ENCODE measurements at places on chromosomes 16 and 17.
A peak's percentile ranks its signal among the peaks of the same experiment; 100 is the strongest.

GRCh38 chr16:75589306-75589705, 23.1 kb downstream of the GABARAPL2 start:
- no peak for DNase-seq

DNA sequence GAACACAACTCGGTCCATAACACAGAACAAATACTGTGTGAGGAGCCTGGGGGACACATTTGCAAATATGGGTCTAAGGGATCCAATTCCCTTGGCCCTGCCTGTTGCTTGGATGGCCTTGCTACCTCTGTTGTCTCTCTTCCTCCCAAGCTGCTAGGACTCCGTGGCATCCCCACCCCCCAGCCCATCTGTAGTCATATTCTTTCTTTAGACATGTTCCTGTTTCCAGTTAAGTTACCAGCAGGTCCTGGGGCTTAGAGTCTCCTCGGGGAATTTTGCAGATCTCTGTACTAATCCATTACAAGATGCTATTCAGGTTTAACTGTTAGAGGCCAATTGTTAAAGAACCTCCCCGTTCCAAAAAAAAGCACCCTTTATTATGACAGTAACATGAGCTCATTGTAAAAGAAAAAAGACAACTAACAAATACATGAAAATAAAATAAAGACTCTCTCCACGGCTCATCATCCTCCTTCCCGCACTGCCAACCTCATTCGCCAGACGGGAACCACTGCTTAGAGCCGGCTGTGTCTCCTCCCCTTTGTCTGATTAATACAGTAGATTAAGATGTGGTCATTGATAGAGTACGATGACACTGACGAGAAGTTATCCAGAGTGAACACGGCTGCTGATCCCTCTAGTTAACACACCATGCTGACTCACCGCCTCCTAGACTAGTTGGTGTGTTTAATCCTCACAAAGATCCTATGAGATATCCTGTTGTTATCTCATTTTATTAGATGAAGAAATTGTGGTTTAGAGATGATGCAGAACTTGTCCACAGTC, 22.2 kb downstream of the HS3ST4 start:
- no peak for DNase-seq

DNA sequence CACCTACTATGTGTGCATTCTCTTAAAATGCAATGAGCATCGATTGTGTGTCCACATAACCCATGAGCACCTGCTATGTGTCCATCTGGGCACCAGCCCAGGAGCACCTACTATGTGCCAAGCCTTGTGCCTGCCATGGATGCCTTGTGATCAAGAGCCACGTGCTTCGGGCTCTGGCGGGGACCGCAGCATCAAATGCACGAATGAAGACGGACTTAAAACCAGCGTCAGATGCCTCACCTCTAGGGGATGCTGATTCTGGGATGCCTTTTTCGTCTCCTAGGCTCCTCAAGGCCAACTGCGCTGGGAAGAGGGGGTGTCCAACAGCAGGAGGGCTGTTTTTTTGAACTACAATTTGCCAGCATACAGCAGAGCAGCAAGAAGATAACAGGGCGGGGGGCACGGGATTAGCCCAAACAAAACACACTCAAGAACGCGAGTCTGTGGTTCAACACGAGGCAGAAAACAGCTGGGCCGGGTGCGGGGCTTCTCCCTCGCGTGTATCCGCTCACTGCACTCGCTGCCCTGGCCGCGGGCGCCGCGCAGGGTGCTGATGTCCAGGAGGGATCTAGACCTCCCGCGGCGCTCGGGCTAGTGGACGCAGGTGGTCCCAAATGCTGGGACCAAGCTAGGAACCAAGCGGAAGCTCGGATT, 1.2 kb upstream of the GLIS2 start:
- peak; percentile 66 for DNase-seq

DNA sequence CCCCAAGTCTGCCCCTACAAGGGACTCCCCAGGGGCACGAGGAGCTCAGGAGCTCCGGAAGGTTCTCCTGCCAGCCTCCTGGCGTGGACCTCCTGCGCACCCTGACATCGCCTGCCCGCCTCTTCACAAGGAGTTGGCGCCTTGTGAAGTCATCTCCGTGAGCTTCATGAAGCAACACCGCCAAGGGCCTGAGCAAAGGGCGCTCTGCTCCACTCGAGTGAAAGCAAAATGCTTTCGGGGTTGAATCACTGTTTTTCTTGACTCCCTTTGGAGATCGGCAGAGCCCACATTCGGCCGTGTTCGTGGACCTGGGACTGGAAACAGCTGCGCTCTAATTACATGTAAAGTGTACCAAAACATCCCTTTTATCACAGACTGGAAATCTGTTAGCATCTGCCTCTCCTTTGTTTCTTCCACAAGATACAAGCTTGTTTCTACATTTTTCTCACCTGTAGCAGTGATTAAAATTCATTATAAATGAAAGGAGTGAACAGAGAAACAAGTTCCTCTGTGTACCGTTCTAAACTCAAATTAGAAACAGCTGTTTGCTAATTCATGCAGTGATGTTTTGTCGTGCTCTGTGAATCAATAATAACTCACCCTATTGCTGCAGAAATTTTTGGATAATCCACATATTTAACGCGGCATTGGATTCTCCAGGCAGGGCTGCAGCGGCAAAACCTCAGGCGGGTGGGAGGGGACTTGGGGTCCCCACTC, 203.3 kb downstream of the ZNF423 start:
- no peak for DNase-seq

DNA sequence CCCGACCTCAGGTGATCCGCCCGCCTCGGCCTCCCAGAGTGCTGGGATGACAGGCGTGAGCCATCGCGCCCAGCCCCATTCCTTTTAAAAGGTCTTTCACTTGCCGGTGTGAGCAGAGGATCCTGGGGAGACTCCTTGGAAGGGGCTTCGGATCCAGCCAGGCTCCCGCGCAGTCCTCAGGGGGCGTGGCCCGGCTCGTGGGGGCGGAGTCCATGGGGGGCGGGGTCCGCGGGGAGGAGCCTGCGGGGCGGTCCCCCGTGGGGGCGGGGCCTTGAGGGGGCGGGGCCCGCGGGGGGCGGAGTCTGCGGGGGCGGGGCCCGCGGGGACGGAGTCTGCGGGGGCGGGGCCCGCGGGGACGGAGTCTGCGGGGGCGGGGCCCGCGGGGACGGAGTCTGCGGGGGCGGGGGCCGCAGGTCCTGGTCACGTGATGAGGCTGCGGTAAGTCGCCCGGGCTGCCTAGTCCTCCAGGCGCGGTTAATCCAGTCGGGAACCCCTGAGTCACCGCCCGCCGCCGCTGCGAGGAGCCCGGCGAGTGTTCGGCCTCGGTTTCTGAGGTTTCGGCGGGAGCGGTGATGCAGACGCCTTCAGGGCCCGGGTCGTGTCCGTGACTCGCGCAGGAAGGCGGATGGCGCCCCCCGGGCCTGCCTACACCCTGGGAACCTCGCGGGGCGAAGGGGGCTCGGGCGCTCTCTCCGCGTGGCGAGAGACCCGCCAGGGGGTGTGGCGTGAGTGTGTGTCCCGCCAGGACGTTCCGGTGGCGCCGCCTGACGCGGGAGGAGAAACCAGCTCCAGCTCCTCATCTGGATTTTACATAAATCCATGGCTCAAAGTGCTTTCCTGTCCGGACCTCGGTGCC, 23.6 kb upstream of the ABR start:
- peak; percentile 69 for DNase-seq

DNA sequence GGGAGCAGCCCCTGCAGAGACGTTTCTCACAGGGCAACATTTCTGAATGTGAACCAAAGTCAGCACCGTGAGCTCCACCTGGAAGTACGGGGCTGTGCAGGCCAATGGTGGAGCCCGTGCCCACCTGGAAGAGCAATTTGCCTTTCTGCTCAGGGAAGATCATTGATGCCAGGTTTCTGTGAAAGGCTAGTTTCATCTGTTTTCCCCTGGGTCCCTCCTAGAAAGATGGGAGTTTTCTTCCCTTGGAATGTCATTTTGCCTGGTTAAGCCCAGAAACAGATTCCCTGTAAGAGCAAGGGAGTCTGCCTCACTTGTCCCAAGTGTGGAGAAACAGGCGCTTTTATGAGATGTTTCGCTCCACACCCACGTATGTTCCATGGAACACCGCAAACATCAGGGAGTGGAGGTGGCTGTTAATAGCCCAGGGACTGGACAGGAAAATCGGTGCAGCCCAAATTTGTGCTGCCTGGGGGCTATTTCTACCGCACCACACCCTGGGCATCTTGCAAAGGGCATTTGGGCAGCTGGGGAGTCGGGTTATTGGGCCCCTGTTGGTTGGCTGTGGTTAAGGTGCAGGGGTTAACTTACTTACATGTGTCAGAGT, 2.6 kb downstream of the SLC6A4 start:
- DNase-seq = no peak

- DNase-seq = no peak
Measured at GRCh38 chr17:60729854-60730253, 52.2 kb downstream of the BCAS3 start.

- DNase-seq = no peak
Measured at GRCh38 chr17:33871720-33872540, 383.2 kb upstream of the CCL2 start.

DNA sequence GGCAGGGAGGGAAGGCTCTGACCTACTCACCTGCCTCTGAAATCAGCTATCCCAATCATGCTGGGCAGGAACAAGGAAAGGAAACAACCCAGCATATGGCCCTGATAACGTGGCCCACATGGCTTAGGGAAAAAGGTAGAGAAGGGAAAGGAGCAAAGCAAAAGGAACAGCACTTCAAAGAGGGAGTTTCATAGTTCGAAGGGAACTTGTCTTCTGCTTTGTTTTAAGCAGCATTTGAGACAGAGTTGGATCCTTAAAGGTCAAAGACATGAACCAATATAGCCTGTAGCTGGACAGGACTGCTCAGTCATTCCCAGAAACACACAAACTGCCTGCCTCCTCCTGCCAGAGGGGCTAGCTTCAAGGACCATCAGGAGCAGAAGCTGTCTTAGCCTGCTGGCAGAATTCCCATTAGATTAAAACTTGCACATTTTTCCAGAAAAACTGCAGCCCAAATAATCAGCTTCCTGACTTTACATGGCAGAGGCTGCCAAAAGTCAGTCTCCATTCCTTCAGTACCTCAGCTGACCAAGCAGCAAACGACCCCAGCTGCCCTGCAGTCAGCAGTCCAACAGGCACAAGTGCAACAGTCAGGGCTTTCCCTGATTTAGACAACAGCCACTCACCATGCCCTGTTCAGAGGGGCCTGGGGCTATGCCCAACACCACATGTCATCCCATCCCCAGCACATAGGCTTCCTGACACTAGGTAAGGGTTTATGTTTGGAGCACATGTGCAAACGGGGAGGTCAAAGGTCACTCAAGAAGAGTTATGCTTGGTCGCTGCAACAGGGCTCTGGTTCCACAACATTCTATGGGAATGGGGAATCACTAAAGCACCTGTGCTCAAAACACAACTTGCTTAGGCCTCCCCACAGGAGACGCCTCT, 32.5 kb downstream of the RANBP10 start:
- DNase-seq = peak; percentile 35

GRCh38 chr16:80389338-80389737, 151.5 kb upstream of the DYNLRB2 start:
- no peak for DNase-seq
